Stimulated activated naive CD8-positive, alpha-beta T cell treated with anti-CD3 and anti-CD28 coated beads, Interleukin-15, Interleukin-2, amounts not matched to agents 100 U/mL and 50 U/mL, for 24 hours (primary cell): ENCODE measurements at places on chromosomes 7 and 10.

DNA sequence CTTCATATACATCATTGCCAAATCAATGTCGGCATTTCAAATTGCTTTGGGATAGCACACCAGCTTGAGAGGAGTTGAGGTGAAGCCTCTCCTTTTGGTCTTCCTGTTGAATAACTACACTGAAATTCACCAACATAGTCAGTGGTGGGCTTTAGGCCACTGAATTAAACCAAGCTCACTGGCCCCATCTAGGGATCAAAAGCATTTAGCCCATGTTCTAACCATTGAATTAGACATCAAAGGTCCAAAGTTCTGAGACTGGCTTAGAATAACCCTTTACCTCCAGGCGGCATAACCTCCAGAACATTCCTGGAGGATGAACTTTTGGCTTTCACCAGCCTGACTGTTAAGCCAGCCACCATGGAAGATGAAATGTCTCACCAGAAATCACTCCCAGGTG, 54.6 kb downstream of the BPGM start:
- DNase-seq, result no peak

- DNase-seq, result no peak
Measured at GRCh38 chr10:86970162-86970981, 2.1 kb downstream of the ADIRF start.

DNA sequence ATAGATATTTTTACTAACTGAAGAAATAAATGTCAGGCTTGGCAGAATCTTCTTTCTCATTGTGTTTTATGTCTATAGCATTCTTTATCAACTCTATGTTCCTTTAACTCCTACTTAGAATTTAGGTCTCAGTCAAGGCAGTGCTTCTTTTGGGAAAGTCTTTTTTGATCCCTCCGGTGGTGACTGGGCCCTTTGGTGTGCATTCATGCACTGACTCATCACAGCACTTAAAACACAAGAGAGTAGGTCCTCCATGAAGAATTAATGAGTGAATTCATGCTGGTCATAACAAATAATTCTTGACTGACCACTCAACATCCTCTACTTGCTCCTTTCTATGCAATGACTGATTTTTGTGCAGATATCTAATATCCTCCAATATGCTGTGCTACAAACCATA, 458.8 kb upstream of the LRRTM3 start:
- DNase-seq, result no peak

- no peak for DNase-seq
Measured at GRCh38 chr7:105707967-105708762, 126.9 kb upstream of the EFCAB10 start.

DNA sequence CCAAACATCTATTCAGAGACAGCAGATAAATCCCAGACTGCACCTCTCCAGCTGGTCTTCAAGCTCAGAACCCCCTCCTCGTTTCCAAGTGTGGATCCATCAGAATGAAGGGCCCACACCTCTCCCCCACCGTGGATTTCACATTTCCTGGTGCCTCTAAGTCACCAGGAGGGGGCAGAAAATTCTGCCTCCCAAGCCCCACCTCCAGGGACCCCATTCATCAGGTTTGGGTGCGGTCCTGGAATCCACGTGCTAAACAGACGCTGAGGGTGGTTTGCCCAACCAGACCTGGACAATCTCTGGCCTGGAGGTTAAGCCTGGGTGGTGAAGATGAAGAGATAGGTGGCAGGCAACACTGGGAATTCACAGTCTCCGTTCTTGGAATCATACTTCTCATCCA, 92.4 kb downstream of the WDR11 start:
- DNase-seq, result no peak

GRCh38 chr10:110311357-110311949, 6.7 kb upstream of the SMNDC1 start:
- peak; percentile 50 for DNase-seq

- DNase-seq, result no peak
Measured at GRCh38 chr7:120898715-120899499, 41.0 kb upstream of the TSPAN12 start.

DNA sequence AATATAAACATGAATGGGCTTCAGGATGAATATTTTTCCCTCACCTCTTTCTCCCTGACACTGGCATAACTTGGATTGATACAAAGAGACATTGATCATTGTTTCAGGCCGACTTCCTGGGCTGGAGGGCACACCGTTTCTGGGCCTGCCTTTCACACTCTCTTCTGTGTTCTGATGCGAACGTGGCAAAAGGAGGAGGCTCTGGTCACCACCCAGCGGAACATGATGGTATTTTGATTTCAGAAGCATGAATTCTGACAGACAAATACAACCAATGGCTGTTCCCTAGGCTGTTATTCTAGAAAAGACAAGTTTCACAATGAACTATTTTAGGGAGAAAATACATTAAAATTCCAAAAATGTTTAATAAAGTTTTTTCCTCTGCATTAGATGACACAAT, 534.5 kb upstream of the MKI67 start:
- no peak for DNase-seq

DNA sequence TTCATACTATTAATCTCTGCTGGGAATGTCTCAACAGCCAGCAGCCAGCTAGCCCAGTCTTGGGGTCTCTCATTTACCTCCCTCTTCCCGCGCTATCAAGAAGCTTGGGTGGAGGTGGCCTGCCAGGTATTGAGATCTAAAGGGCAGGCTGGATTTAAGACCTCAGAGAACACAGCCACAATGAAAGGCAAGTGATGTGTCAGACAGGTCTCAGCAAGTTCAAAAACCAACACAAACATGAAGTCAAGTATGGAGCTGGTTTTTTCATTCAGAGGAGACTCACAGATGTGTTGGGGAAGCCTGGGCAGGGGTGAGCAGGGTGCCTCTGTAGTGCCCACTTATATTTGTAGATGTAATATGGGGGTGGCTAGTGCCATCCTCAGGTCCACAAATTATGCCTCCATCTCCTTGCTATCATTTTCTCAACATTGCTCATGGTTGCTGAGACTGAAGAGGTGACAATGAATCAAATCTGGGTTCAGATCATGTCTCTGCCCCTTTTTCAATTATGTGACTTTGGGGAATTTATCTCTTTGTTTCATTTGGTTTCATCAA, 27.7 kb upstream of the CROT start:
- DNase-seq, result no peak

GRCh38 chr7:81721437-81721836, 48.4 kb downstream of the HGF start:
- DNase-seq, result no peak

GRCh38 chr10:60757420-60757895, 20.8 kb upstream of the CDK1 start:
- no peak for DNase-seq

DNA sequence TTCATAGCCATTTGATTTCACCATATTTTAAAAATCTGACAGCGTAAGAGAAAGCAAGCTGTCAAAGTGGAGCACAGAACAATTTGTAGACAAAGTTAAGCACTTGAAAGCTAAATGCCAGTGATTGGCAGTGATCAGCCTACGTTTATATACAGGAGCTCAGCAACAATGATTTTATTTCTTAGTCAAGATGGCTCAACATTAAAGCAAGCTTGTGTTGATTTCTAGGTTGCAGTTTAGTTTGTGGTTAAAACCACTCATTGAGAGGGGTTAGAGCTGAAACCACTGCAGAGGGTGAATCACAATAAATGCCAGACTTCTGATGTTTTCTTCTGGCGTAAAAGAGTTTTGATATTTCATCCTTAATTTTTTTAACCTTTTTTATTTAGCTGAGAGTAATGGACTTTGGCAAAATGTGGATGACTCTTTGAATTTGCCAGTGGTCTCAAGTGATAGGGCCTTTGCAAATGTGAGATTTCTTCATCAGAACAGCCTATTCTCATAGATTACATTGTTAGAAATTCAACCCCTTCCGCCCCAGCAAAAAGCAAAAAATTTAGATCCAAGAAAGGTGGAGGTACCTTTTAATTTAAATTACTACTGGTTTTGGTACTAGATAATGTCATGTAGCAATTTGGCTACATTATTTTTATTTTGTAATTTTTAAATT, 73.8 kb downstream of the SHOC2 start:
- no peak for DNase-seq

DNA sequence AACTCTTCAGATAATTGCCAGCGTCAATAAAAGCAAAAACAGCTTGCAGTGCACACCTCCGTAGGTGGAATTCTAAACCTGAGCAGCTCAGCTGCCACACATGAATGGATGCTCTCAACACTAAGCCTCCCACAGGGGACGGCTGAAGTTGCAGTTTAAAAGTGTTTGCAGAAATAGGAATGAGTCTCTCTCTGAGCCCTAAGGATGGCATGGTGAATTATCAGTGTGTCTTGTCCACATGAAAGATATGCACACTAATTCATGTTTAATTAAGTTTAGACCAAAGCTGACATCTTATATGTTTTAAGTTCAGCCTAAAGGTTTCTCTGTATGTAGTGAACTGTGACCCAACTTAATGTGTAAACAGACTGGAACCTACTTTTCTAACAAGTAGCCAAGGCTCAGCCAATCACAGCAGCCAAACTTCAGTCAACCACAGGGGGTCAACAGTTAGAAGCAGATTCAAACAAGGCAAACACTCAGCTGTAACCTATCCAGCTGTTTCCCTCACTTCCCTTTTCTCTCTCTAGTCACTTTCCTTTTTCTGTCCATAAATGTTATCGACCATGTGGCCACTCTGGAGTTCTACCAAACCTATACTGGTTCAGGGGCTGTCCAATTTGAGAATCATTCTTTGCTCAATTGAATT, 38.1 kb downstream of the CTTNBP2 start:
- no peak for DNase-seq

- no peak for DNase-seq
Measured at GRCh38 chr7:64879086-64879730, 23.9 kb upstream of the ZNF273 start.
